ENCODE measurements at places on chromosomes 3 and 15.

GRCh38 chr3:151630938-151631441, 102.7 kb upstream of the AADACL2 start:
- DNase-seq, result no peak

- DNase-seq, result no peak
Observed at GRCh38 chr3:155070316-155070715, 9.8 kb upstream of the MME start.

GRCh38 chr3:45762647-45763302, 33.6 kb downstream of the SLC6A20 start:
- no peak for DNase-seq

DNA sequence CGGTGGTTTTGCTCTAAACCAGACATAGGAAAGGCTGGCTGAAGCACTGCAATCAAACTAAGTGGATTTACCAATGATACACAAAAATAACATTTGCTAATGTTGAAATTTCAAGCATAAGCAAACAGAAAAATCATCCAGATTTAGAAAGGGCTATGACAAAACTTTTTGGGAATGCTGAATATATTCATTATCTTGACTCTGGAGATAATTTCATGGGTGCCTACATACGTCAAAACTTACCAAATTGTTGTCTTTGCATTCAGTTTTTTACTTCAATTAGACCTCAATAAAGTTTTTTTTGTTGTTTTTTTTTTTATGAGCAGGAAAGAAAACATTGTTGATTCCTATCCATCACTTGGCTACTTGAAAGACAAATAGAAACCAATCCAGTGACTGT, 140.8 kb downstream of the NR2E3 start:
- no peak for DNase-seq

DNA sequence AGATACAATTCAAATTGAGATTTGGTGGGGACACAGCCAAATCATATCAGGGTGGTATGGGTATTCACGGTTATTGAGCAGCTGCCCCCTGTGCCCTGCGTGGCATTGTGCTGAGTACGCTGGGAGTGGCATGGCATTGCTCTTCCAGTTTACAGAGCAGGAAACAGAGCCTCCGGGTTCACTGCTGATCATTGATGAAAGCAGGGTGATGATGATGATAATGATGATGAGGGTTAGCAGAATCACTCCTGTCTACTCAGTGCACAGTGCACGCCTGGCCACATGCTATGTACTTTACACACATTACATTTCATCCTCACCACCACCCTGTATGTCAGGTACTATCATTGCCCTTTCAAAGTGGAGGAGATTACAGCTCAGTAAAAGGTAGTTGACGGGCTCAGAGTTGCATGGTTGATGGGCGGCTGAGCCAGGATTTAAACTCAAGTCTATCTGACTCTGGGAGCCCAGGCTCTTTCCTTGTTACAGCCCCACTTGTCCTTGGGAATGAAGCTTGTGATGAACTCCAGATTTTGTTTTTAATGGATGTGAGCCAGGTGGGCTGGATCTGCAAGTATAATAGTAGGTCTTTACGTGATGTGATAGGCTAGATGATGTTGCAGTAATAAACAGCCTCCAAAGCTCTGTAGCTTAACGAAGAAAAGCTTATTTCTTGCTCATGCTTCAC, 87.6 kb upstream of the MYZAP start:
- no peak for DNase-seq

DNA sequence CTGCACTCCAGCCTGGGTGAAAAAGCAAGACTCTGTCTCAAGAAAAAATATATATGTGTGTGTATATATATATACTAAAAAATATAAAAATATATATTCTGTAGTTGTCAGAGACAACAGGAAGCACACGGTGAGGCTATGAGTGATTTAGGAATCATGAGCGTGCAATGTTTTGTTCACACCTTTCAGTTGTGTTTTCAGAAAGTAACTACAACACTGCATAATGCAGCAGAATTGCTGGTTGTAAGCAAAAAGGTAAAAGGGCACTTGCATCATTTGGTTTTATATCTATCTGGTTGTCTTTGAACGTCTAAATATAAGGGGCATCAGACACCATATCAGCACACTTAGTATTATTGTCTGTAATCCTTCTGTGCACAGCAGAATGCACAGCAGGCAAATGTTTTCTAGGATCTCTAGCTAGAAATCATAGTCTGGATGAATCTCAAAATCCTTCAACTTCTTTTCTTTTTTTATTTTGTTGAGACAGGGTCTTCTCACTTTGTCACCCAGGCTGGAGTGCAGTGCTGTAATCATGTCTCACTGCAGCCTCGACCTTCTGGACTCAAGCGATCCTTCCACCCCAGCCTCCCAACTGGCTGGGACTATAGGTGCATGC, 44.8 kb downstream of the CCR3 start:
- no peak for DNase-seq

DNA sequence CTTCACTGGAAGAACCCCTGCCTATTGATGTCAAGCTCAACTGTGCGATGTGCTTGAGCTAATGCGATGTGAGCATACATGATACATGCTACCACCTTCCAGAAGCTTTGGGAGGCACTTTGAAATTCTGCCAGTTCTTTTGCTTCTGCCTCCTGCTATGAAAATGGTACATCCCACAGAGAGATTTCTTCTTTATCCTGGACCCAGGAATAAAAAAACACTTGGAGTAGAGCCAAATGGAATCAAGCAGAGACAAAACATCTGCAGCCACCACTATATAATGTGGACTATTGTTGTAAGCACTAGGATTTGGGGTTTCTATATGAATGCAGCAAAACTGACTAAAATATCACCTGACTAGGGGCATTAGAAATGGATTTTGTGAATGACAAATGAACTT, 119.9 kb upstream of the GAP43 start:
- no peak for DNase-seq

DNA sequence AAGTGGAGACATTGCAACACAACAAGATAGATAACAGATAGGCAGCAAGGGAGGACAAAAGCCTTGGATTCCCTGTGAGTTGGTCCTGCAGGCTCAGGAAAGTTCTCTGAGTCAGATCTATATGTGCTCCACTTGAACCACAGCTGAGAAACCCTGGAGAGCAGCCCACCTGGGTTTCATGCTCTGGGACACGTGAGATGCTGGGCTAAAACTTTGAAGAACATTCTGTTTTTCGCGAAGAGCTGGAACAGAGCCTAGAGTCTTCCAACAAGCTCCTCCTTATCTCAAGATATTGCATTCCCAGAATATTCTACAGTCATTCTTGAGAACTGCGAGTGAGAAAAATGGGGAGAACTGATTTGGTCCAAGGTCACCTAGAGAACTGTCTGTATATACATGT, 583.0 kb upstream of the ROBO1 start:
- no peak for DNase-seq

DNA sequence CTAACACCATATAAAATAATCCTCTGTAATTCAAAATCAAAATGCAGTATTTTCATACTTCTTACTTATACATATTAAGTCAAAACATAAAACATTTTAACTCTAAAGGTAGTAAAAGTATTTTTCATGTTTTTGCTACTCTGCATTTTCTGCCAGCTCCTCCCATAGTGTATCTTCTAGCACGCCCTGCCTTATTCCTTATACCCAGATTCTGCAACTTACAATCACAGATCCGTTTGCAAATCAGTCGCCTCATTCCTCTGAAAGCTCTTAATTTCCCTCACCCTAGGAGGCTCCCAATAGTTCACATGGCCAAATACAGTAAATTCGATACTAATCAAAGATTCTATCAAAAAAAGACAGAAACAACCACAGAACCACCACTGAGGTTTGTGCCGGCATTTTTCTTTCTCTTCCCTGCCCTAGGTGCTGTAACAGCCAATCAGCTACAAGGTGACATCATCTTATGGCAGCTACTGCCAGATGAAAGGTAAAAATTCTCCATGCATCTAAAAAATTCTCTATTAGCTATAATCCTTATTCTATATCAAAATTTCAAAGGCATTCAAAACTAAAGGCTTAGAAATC, 72.9 kb downstream of the CLASP2 start:
- no peak for DNase-seq

DNA sequence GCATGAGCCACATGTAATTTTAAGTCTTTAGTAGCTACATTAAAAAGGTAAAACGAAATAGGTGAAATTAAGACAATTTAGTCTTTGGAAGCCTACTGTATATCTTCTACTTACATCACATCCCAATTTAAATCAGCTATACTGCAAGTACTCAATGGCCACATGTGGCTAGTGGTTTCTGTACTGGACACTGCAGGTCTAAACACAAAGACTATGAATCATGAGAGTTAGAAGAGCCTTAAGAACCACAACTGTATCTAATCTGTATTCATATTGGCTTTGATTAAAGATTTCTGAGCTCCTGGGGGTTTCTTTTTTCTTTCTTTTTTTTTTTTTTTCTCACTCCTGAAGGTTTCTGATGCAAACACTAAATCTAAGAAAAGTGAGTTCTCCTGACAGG, 2.3 kb upstream of the EIF1B start:
- no peak for DNase-seq

GRCh38 chr15:69939513-69940440, 157.9 kb downstream of the TLE3 start:
- peak; percentile 12 for DNase-seq

- no peak for DNase-seq
Observed at GRCh38 chr3:123743121-123743520, 141.0 kb downstream of the MYLK start.

- DNase-seq, result no peak
Observed at GRCh38 chr3:98095882-98096281, 8.9 kb downstream of the OR5AC2 start.

All from NCI-H1048 (cell line).